T-cell (primary cell): ENCODE measurements at places on chromosomes 4 and X. TPM values are rescaled to one million over a fixed set of nuclear protein-coding genes. Genes with fewer than 3 reads are reported as not detected.

The TMEM175 gene
- total RNA-seq: 60.9 TPM

GRCh38 chr4:149102765-149103164 lies 660.6 kb upstream of the NR3C2 start:
- no peak for DNase-seq
- no peaks in the 10 kb centered on the region for H3K4me1 ChIP-seq
- H3K36me3 ChIP-seq: no peaks in the 10 kb centered on the region
- H3K27ac ChIP-seq: no peak overlapping the region
- no peak overlapping the region for H3K4me3 ChIP-seq

- H3K4me3 ChIP-seq: no peak overlapping the region
- DNase-seq: no peak
- no peaks in the 10 kb centered on the region for H3K4me1 ChIP-seq
Observed at GRCh38 chrX:7269991-7270390, 122.0 kb upstream of the PUDP start.

- no peaks in the 10 kb centered on the region for H3K36me3 ChIP-seq
- H3K27me3 ChIP-seq: peaks cover 58% of the 10 kb centered on the region
- DNase-seq: no peak
- H3K4me1 ChIP-seq: no peaks in the 10 kb centered on the region
- H3K27ac ChIP-seq: no peak overlapping the region
- H3K4me3 ChIP-seq: no peak overlapping the region
Observed at GRCh38 chr4:2048831-2049230, 10.3 kb upstream of the NAT8L start.

DNA sequence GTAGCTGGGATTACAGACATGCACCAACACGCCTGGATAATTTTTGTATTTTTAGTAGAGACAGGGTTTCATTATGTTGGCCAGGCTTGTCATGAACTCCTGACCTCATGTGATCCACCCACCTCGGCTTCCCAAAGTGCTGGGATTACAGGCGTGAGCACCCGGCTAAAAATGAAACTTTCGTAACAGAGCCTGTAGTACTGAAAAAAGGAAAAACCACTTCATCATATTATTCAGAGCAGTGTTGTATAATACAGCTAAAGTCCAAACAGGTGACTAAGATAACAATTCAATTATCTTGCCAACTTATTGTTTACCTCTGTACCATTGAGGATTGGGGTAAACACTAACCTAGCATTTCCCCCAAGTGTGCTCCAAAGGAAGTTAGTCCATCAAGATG lies 43.9 kb upstream of the HPRT1 start:
- no peak overlapping the region for H3K4me3 ChIP-seq
- no peak overlapping the region for H3K27ac ChIP-seq
- DNase-seq: no peak
- peaks cover 4% of the 10 kb centered on the region for H3K36me3 ChIP-seq
- H3K27me3 ChIP-seq: no peaks in the 10 kb centered on the region
- H3K4me1 ChIP-seq: no peaks in the 10 kb centered on the region

- H3K4me3 ChIP-seq: no peak overlapping the region
- H3K4me1 ChIP-seq: peaks cover 5% of the 10 kb centered on the region
- no peaks in the 10 kb centered on the region for H3K36me3 ChIP-seq
Observed at GRCh38 chr4:95288552-95288951, 260.2 kb downstream of the UNC5C start.

- H3K4me1 ChIP-seq: no peaks in the 10 kb centered on the region
- H3K36me3 ChIP-seq: no peaks in the 10 kb centered on the region
- H3K4me3 ChIP-seq: no peak overlapping the region
- no peak overlapping the region for H3K27ac ChIP-seq
- H3K27me3 ChIP-seq: no peaks in the 10 kb centered on the region
Observed at GRCh38 chr4:159540501-159540900, 437.6 kb downstream of the RAPGEF2 start.

GRCh38 chr4:127071443-127071842 lies 561.3 kb upstream of the INTU start:
- H3K36me3 ChIP-seq: no peaks in the 10 kb centered on the region
- H3K4me3 ChIP-seq: no peak overlapping the region
- H3K27ac ChIP-seq: no peak overlapping the region
- no peak for DNase-seq
- no peaks in the 10 kb centered on the region for H3K27me3 ChIP-seq
